Activated CD4-positive, alpha-beta T cell treated with anti-CD3 and anti-CD28 coated beads for 24 hours (primary cell): ENCODE measurements at places on chromosomes 1 and 21.

DNA sequence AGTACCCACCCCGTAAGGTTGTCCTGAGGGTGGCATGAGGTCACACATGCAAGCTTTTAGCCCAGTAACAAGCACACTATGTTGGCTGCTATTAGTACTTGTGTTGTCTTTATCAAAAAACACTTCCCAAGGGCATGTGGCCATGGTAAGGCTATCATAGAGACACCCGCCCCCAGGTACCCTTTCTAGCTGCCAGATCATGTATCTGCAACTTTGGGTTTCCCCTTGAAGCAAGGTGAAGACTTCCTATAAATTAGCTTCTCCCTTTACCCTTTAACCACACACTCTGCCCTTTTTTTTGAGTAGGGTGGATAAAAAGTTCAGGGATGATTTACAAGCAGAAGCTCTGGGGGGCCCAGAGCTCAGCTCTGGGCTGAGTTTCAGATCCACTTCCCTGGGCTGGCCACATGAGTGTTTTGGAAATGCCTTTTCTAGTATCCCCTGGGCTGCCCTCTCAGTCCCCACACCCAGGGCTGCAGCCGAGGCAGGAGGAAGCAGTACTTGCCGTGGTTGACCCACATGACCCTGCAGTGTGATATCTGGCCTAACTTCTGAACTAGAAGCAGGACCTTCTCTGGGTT is 2.0 kb downstream of the ZDHHC18 start:
- DNase-seq = no peak

GRCh38 chr1:20560966-20561365 is 8.6 kb downstream of the FAM43B start:
- DNase-seq = no peak

- no peak for DNase-seq
These were observed 738.9 kb upstream of the PTBP2 start for GRCh38 chr1:95982711-95983110.

- no peak for DNase-seq
These were observed 124.7 kb downstream of the TNFSF18 start for GRCh38 chr1:172926070-172926469.

GRCh38 chr1:24032981-24033380 is 52.9 kb upstream of the SRSF10 start:
- no peak for DNase-seq

DNA sequence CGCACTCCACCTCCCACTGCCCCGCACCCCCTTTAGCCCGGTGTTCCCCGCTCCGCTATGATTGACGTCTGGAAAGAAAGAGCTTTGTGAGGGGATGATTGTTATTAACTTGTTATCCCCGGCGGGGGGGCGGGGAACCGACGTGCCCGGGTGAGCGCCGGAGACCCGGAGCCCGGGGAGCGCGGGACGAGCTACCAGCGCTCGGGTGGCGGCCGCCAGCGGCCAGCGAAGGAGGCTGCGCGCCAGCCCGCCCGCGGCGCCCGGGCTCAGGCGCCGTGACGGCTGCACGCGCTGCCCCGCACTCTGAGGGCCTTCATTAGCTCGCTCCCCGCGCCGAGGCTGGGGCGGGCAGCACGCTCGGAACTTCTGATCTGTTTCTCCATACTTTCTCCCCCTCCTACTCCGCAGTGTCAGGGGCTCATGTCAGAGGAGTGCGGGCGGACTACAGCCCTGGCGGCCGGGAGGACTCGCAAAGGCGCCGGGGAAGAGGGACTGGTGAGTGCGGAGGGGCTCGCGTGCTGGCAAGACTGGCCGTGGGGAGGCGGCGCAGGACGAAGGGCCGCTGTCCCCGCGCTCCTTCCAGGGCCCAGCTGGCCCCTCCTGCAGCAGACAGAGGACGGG is 2.1 kb downstream of the LHX8 start:
- no peak for DNase-seq

DNA sequence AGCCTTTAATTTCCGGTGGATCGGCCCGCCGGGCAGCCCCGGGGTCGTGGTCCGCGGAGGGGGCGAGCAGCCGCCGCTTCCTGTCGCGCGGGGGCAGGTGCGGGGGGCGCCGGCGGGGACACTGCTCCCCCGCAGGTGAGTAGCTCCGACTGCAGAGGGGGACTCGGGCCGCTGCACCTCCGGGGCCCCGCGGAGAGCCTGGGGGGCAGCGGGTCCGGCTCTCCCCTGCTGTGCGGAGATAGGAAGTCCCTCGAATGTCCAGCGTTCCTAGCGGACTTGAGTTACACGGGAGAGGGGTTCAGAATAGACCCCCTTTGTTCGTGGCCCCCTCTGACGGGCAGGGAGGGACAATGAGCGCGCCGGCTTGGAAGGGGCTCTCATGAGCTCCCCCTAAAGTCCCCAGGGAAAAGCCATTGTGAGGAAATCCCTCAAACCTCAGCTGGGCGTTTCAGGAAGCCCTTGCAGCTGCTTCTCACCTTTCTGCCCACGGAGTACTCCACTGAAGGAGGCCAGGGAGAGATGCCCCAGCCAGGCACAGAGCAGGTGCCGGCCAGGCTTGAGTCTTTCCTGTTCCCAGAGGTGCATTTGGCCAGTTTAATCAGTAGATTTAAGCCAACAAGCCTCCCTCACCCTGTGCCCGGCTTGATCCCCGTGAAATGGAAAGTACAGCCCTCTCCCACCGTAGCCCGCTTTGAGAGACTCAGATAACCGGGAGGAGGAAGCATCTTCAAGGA is 925 bp downstream of the PDE9A start:
- DNase-seq = no peak

DNA sequence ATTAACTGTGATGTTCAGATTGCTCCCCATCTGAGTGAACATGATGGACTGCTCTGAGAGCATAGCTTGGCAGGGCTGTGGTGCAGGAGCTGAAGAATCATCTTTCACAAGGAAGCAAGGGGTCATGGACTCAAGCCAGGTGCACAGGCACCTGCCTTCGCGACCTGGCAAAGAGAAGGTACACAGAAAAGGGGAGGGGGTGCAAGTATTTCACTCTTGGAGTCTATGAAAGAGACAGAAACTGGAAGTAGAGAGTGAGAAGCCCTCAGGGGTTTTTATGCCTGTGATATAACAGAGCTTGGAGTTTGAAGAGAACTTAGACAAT is 232.6 kb upstream of the PLXNA2 start:
- no peak for DNase-seq

DNA sequence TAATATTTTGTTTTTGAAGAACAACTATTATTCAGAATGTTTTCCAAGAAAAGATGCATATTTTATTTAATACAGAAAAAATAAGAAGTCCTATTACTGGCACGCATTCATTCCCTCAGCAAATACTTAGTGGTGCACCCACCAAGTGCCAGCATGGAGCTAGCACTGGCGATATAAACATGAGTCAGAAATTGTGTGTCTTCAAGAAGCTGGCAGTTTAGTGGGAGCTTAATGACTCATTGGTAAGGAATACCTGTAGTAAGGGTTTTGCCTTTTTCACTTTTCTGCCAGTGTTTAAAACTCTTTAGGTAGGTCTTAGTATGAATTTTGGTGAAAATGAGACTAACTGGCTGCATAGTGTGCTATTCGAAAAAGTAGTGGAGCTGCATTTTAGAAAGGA is 6.3 kb downstream of the MAGI3 start:
- no peak for DNase-seq

- no peak for DNase-seq
These were observed 160.9 kb downstream of the SLC44A5 start for GRCh38 chr1:75449998-75450397.

DNA sequence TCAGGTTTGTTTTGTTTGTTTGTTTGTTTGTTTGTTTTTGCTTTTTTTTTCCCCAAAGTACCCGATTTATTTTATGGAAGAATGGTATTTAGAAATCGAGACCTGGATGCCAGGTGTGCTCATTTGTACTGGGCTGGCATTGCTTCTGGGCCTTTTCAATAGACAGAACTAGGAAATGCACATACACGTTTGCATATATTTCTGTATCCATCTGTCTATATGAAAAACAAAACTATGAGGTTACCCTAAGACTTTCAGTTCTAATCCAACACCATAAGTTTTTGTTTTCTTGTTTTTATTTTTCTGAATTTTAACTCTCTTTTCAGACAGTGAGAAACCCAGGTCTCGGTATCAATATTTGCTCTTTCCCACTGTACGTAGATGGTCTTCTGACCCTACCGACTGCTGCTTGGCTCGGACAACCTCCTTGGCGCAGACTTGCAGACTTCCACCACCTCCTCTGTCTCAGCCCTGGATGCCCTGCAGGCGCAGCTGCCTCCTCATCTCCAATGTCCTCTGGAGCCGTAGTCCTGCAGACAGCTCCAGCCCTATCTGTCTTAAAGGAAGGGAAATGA is 171.7 kb downstream of the NEK7 start:
- DNase-seq = no peak

- no peak for DNase-seq
These were observed 53.0 kb downstream of the DISP3 start for GRCh38 chr1:11531943-11532342.

DNA sequence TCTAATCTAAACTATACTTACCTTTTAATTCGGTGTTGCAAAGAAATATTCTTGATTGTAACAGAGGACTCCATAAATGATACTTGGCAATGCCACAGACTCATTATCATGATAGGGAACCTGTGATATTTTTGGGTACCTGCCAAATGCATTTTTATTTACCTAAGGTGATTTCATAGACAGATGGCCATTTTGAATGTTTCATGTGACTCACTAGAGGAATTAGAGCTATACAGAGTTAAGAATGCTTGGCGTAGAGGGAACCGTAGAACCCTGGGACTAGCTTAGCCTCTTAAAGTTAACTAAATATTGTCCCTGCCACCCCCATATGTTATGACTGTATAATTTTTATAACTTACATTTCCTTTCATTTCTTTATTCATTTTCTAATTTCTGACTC is 136.1 kb downstream of the DISP1 start:
- DNase-seq = no peak

DNA sequence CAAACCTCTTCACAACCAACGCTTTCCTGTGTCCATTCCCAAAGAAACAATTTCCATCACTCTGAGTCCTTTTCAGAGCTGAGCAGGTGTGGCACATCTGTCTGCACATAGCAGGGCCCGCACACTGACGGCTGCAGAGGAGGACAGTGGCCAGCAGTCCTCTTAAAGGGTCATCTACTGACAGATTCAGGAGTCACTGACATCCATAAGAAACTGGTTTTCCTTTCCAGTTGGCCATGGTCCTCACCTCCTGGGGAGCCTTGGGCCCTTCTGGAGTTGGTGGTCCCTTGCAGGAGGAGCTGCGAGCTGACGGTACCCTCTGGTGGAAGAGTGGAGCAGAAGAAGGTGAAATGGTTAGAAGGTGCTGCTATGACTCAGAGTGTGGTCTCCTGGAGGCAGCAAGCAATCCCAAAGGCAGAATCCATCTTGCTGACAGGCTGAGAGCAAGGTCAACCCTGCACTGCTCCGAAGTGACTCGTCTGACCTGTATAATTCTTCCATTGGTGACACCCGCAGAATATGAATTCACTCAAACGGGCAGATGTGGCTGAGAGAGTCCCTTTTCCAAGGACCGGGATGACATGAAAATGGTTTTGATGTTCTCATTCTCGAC is 278.5 kb upstream of the C1orf174 start:
- DNase-seq = no peak

DNA sequence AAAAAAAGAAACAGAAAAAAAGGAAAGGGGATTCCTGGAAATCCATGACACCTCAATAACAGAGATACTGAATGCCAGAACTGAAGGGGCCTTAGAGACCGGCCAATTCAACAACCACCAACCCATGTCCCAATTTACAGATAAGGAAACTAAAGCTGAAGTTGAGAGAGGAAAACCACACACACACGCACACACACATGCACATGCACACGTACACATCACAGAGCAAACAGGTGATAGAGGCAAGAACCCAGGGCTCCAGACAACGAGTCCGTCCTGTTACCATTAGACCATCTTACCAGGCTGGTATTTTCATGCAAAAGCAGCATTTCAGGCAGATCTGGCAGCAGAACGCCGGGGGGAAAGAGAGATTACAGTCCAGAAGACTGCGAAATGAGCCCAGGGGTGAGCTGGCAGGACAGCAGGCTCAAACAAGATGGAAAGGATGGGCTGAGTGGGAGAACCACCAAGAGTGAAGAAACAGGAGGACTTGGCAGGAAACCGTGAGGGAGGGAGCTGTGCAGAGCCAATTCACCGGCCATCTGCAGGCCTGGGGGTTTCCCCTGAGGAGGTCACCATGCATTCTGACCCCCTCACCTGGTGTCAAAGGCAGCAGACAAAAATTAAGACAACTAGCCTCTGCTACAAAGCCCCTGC is 43.5 kb downstream of the PAFAH2 start:
- no peak for DNase-seq

- no peak for DNase-seq
These were observed 22.2 kb upstream of the RSPO1 start for GRCh38 chr1:37656881-37657280.

DNA sequence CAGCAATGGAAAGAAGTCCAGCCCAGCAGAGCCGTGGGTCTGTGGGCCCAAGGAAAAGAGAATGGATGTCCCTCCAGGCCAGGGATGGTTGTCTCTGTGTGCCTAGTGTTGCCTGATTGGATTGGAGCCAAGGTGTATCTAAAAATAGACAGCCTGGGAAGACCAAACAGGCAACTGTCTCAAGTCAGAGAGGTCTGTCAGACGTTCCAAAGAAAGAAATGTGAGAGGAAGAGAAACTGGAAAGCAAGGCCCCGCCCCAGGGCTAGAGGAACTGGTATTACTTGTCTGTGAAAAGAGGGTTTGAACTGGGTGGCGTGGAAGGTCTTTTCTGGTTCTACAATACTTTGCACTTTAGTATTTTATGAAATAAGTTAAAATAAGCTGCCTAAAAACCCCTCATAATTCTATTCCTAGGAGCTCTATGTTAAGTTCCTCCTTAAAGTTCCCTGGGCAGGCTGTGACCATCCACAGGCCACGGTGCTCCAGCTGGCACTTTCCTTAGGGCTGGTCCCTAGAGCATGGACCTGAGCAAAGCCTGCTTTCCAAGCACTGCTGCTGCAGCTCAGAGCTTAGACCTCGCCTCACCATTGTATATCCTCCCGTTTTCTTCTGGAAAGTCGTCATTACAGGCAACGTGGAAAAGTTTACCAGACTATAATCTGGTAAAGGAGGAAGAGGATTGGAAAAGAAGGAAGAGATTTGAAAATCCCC is 151.6 kb downstream of the DISC1 start:
- no peak for DNase-seq

- no peak for DNase-seq
These were observed 97.4 kb upstream of the GFI1 start for GRCh38 chr1:92583821-92584760.

- DNase-seq = no peak
These were observed 4.8 kb downstream of the VASH2 start for GRCh38 chr1:212955098-212955497.

GRCh38 chr1:236492378-236492777 is 31.4 kb upstream of the LGALS8 start:
- no peak for DNase-seq

GRCh38 chr1:61181067-61182038 is 99.0 kb downstream of the NFIA start:
- no peak for DNase-seq

- DNase-seq = no peak
These were observed 1.1 kb downstream of the TNFRSF4 start for GRCh38 chr1:1212780-1213344.

DNA sequence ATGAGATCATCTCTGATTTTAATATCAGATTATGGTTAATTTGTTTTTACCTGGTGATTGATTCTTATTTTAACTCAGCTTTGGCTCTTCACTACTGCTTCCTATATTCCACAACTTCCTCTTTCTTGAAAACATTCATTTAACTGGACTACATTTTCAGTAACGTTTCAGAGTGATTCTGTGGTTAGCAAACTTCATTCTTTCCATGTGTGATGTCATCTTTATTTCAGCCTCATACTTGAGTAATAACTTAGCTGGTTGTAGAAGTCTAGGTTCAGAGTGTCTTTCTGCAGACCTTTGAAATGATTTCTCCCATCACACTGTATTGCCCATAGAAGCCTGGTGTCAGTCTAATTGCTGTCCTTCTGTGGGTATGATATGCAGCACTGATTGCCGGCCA is 36.0 kb upstream of the SLC35F3 start:
- DNase-seq = no peak

- no peak for DNase-seq
These were observed 397.1 kb upstream of the VAMP3 start for GRCh38 chr1:7373876-7374562.
